Small intestine (tissue), 16 donors: ENCODE measurements at places on chromosomes 3 and 15.
A peak's percentile ranks its signal among the peaks of the same experiment; 100 is the strongest.

- DNase-seq: no peak
Measured at GRCh38 chr3:31615071-31615875, 82.5 kb downstream of the STT3B start.

DNA sequence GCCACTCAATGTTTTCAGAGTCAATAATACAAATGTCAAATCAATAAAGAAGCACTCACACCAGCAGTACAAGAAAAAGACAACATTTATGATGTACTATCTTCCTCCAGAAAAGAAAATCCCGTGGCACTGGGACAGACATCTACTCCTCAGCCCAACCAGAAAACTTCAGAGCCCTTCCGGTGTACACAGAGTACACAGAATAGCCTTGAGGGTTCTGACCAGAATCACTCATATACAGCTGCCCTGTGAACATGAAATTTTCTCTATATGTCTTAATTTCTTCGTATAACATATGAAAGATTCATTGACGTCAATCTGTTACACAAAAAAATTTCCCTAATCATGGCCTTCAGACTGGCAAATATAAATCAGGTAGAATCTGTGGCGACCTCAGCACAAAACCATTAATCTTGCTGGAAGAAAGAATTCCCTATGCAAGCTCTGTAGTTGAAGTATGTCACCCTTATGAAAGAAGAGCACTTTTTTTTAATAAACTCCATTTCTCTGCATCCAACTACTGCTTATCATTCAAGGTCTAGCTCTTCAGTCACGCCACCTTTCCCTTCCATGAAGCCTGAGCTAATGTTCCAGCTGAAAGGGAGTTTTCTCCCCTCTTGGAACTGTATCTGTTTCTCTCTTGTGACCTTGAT lies 53.8 kb upstream of the PLAAT1 start:
- DNase-seq: no peak

DNA sequence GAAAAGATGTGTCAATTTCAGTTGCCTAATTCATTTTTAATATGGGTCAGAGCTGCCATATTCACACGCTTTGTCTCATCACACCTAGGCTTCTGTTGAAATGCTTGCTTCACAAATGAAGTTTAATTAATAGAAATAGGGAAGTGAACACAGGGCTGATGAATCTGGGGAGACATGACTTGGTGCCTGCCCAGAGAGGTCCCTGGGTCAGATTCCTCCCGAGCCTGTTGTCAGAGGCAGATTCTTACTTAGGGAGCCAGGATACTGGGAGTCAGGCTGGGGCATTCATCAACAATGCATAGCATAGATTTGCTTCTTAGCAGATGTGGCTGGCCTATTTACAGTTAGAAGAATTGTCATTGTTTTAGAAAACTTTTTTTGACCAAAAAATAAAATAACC lies 90.6 kb downstream of the CACNA1D start:
- DNase-seq: no peak

DNA sequence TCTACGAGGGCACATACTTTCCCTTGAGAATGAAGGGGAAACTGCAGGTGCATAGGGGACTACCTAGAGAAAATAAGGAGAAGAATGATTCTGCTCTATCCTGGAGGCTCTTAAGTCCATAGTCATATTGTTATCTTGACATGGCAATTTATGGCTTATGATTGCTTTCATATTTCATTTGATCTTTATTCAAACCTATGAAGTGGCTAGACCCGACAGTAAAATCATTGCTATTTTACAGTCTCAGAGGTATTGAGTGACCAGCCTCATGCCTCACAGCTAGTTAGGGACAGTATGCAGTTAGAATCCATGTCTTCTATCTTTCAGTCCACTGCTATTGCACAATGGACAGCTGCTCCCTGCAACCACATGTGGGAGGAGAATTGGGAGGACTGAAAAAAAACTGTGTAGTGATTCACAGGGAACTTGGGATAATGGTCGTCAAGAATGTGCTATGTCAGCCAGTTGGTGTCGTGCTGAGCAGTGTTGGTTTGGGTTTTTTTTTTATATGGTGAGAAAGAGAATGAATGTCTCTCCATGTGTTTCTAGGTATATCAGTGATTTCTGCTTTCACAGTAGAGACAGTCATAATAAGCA lies 63.2 kb upstream of the SPPL2A start:
- DNase-seq: peak; percentile 75

GRCh38 chr15:36932070-36932469 lies 168.3 kb downstream of the MEIS2 start:
- DNase-seq: no peak

DNA sequence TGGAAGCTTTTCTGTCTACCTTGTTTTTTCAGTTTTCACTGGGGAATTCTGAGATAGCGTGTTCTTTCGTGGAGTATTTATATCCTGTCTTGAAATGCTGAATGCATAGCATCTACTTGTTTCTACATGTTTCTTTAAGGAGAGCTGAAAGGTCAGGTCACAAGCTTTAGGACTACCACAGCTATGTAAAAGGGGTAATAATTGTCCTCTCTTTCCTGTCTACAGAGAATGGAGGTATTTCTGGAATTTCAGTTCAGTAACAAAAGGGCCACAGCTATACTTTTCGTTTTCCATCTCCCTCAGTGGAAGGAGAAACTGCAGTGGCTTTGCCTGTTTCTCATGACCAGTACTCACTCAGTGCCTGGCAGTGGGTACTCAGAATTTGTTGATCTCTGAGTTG lies 4.7 kb downstream of the INAFM2 start:
- no peak for DNase-seq

DNA sequence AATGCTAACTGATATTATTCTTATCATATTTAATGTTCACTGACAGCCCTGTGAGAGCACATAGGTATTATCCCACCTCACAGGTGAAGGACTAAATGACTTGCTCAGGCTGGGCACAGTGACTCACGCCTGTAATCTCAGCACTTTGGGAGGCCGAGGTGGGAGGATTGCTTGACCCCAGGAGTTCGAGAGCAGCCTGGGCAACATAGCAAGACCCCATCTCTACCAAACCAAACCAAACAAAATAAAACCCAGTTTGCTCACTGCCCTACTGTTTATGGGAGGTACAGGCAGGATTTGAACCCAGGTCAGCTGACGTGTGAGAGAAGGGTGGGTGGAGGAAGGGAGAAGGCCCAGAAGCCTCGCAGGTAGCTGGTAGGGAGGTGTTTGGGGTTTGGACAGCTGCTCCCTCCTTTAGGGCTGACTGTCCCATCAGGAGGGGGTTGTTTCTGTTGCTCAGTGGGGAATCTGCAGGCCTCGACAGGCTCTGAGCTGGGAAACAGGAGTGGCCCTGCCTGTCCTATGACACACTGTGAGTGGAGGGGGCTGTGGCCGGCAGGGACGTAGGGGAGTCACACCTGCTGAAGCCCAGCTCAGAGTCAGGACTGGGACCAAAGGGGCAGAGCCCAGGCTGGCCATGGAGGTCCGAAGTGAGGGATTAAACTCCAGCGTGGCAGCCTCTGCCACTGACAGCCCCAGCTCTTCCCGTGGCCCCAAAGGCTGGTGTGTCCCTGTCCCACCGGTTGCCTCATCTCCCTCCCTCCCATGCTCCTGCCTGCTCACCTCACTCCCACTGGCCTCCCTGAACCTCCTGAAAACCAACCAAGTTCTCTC lies 25.3 kb downstream of the BHLHE40 start:
- no peak for DNase-seq

DNA sequence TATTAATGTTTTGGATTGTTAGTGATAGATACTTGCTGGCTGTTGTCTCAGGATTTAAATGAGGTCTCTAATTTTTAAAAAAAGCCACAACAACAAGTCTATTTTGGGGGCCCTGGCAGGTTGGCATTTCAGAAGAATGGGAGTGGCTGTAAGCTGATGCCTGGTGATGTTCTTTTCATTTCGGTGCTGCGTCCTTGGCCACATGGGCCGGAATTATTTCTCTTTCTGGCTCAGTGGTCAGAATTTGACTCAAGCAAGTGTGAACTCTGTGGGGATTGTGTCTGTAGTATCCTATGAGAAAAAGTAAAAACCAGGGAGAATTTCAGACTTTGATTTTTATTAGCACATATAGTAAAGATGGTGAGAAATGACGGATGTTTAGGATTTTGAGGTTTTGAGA lies 203.0 kb downstream of the AKAP13 start:
- DNase-seq: no peak

DNA sequence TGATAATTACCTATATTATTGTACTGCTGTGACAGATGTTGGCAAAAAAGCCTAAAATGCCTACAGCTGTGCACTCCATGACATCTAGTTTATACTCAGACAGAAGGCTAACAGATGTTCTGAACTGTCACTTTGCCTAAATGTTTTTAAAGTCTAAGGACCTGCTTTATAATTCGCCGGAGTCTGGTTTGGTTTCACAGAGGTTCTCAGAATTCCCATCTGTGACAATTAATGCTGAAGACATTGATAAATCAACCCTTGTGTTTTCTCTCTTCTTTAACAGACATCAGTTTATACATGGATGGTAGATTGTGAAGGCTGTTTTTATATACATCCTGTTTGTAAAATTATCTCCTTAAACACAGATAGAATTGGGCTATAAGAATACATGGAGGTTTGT lies 19.8 kb upstream of the SOX2 start:
- DNase-seq: no peak

GRCh38 chr3:31187380-31187779 lies 292.9 kb upstream of the GADL1 start:
- DNase-seq: peak; percentile 51

GRCh38 chr15:91912336-91912735 lies 58.8 kb downstream of the SLCO3A1 start:
- no peak for DNase-seq

DNA sequence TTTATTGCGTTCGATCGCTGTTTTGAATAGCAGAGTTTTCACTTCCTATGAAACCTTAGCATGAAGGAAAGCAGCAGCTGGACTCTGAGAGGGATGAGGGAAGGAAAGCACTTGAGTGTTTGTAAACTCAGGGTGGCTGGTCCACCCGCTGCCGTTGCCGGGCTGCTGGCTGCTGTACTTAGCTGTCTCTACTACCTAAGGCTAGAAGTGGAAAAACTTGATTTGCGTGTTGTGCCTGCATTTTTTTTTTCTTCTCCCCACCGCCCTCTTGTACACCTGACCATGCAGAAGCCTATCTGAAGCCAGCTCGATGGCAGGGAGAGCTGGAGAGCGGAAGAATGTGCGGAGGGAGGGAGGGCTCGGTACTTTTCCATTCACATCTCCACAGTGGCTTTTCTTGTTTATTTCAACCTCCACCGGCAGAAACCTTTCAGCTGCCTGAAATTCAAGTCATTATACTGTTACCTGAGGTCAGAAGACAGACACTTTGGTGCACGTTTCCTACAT lies 4.8 kb upstream of the BCL6 start:
- peak; percentile 93 for DNase-seq

- no peak for DNase-seq
Measured at GRCh38 chr15:36172955-36173354, 406.5 kb upstream of the CDIN1 start.

DNA sequence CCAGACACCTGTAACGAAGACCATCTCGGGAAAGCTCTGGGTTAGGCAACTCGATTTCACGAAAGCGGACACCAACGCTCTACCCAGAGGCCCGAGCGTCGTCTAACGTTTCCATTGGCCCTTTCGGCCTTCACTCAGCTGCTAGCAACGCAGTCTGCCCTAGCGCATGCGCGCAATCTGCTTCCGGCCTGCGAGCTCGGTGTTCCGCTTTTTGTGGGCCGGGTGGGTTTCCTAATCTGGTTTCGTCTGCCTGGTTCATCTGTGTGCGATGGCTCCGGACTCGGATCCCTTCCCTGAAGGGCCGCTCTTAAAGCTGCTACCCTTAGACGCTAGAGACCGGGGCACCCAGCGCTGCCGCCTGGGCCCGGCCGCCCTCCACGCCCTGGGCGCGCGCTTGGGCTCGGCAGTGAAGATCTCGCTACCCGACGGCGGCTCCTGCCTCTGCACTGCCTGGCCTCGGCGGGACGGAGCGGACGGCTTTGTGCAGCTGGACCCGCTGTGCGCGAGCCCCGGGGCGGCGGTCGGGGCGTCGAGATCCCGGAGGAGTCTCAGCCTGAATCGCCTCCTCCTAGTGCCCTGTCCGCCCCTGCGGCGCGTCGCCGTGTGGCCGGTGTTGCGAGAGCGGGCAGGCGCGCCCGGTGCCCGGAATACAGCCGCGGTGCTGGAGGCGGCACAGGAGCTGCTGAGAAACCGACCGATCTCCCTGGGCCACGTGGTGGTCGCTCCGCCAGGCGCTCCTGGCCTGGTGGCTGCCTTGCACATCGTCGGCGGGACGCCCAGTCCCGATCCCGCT lies 24.0 kb upstream of the GATM start:
- DNase-seq: peak; percentile 99

DNA sequence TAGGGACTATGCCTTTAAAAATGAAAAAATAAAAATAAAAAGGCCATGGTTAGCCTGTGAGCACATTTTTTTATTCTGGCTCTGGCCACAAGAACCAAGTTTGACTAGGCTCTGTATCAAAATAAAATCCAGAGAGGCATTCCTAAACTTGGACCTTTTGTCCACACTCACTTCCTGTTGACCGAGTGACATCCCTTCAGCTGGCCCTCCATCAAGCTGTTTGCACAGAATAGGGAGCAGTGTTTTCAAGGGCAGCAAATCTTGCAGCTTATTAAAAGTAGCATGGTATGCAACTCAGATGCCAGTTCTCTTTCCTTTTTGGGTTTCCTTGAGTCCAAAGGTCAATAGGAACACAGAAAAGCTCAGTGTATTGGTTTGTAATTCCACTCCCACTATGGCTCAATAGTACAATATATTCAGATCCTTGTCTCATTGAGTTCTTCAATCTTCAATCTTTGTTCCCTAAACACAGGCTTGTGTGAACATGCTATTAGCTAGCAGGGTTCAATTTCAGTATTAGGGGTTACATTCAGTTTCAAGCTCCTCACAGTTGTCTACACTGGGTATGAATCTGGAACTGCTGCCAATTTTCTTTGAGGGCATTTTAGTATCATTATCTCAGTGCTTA lies 244.5 kb downstream of the RBMS3 start:
- DNase-seq: no peak

DNA sequence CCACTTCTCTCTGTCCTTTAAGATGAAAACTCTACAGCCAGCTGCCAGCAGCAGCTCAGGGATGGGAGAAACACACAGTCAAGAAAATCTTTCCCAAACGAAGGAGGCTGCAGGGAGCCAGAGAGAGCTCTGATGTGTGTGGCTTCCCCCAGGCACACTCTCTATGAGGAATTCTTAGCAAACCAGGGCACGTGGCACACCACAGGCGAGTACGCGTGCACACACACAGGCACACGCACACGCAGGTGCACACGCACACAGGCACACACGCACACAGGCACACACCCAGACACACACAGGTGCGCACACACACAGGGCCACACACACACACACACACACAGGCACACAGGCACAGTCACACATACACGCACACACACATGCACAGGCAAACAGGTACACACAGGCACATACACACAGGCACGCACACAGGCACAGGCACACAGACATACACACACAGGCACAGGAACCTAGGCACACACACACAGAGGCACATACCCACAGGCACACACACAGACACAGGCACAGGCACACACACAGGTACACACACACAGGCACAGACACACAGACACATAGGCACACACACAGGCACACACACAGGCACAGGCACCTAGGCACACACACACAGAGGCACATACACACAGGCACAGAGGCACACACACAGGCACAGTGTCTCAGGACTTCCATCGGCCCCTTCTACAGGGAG lies 91.5 kb upstream of the ATP2B2 start:
- DNase-seq: no peak

- DNase-seq: no peak
Measured at GRCh38 chr3:6448011-6448410, 412.9 kb upstream of the GRM7 start.

- DNase-seq: no peak
Measured at GRCh38 chr3:177482048-177482691, 284.9 kb upstream of the TBL1XR1 start.

- no peak for DNase-seq
Measured at GRCh38 chr15:55829826-55830225, 86.9 kb upstream of the PRTG start.

- peak; percentile 10 for DNase-seq
Measured at GRCh38 chr3:51798411-51798963, 19.4 kb upstream of the IQCF6 start.
